ENCODE measurements at places on chromosomes 2 and 18.
A peak's percentile ranks its signal among the peaks of the same experiment; 100 is the strongest.

DNA sequence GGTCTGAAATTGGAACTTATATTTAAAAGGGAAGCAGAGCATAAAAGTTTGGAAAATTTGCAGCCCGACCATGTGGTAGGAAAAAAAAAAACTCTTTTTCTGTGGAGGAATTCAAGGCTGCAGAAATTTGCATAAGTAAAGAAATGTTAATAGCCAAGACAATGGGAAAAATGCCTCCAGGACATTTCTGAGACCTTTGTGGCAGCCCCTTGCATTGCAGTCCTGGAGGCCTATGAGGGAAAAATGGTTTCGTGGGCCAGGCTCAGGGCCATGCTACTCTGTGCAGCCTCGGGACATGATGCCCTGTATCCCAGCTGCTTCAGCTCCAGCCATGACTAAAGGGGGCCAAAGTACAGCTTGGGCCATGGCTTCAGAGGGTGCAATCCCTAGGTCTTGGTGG, 71.9 kb upstream of the SLC16A14 start:
- no peak for DNase-seq

GRCh38 chr2:188274274-188274673, 17.4 kb upstream of the GULP1 start:
- DNase-seq, result no peak

DNA sequence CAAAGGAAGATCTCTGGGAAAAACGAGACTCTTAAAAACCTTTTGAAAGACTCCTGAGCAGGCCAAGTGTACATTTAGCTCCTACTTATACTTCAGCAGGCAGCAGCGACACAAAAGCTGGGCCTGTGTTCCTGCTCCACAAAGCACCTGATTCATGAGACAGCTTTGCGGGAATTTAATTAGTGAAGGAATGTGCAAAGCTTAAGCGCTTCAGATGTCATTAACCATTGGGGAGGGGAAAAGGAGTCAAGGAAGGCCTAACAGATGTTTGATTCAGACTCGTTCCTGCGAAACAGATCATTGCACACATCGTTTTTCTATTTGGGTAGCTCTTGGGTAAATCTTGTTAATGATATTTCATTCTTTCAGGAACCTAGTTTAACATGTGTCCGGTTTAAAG, 125.9 kb downstream of the MAIP1 start:
- DNase-seq, result no peak

DNA sequence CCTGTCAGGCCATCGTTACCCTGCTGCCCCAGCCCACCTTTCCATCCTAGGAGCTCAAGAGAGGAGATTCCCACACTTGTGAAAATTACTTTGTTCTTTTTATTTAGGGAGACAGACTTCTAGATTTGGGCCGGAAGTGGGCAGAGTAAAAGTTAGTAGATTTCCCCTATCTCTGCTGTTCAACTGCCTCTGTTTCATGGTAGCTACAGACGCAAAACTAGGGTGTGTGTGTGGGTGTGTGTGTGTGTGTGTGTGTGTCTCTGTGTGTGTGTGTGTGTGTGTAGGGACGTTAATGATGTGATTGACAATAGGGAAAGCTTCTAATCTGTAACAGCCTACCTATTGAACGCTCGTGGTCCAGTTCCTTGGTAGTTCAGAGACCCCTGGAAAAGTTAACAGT, 438 bp downstream of the PSMA8 start:
- no peak for DNase-seq

DNA sequence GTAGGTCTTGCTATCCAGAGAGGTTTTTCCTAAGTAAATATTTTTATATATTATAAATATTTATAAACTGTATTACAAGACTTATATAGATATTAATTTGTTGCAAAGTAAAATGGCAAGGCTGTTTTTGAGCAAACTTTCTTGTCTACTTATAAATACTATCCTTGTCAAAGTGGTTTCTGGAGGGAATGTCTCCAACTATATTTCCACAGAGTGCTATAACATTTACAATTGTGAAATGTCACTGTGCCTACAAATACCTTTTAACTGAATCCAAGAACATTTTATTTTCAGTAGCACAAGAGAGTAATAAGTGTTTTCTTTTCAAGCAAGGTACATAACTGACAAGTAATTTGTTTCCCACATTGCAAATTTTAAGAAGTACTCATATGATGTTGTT, 256.8 kb downstream of the ZNF385B start:
- DNase-seq, result no peak

GRCh38 chr18:39485696-39486095, 1920.1 kb upstream of the CELF4 start:
- DNase-seq, result no peak

GRCh38 chr2:74777161-74777900, 56.6 kb upstream of the HK2 start:
- DNase-seq, result no peak

GRCh38 chr2:193895226-193895625, 1700.5 kb upstream of the TMEFF2 start:
- no peak for DNase-seq

GRCh38 chr2:112579241-112579640, 5.2 kb upstream of the CHCHD5 start:
- DNase-seq, result no peak

GRCh38 chr2:181430406-181431118, 26.6 kb upstream of the ITGA4 start:
- no peak for DNase-seq

DNA sequence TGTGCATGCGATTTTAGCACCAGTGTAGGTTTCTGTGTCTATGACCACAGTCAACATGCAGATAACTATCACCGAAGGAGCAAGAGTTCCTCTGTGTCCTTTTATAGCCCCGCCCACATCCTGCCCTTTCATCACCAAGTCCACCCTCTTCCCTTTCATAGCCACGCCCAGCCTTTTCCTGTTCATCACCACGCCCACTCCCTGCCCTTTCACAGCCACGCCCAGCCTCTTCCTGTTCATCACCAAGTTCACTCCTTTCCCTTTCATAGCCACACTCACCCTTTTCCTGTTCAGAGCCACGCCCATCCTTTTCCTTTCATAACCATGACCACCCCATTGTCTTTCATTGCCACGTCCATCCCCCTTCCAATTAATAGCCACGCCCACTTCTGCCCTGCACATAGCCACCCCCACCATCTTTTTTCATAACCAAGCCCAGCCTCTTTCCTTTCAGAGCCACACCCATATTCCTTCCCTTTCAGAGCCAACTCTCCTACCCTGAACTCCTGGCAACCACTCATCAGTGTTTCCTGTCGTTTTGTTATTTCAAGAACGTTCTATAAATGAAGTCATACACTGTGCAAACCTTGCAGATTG, 273.9 kb downstream of the MYT1L start:
- peak; percentile 98 for DNase-seq

DNA sequence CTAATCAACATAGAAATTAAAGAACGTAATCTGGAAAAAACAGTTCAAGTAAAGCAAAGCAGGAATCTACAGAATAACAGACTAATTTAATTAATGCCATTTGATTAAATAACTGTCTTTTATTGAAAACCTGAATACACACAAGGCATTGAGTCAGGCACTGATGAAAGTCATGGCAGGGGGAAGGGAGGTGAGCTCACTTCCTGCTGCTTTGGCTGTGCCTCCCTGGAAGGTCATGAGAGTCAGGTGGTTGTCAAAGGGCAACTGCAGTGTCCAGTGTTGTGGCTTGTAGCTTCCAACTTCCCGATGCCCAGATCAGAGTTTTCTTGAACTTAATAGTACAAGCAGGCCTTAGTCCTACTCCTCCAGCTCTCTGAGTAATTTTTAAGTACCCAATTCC, 180.9 kb downstream of the PID1 start:
- DNase-seq, result no peak

GRCh38 chr2:102033750-102034682, 42.3 kb downstream of the IL1R2 start:
- DNase-seq, result no peak

- no peak for DNase-seq
Observed at GRCh38 chr2:96514521-96514920, 9.4 kb upstream of the NEURL3 start.

GRCh38 chr18:11150271-11150615, 874 bp upstream of the PIEZO2 start:
- DNase-seq, result no peak

- DNase-seq, result no peak
Observed at GRCh38 chr2:19667536-19667949, 234.2 kb downstream of the TTC32 start.

DNA sequence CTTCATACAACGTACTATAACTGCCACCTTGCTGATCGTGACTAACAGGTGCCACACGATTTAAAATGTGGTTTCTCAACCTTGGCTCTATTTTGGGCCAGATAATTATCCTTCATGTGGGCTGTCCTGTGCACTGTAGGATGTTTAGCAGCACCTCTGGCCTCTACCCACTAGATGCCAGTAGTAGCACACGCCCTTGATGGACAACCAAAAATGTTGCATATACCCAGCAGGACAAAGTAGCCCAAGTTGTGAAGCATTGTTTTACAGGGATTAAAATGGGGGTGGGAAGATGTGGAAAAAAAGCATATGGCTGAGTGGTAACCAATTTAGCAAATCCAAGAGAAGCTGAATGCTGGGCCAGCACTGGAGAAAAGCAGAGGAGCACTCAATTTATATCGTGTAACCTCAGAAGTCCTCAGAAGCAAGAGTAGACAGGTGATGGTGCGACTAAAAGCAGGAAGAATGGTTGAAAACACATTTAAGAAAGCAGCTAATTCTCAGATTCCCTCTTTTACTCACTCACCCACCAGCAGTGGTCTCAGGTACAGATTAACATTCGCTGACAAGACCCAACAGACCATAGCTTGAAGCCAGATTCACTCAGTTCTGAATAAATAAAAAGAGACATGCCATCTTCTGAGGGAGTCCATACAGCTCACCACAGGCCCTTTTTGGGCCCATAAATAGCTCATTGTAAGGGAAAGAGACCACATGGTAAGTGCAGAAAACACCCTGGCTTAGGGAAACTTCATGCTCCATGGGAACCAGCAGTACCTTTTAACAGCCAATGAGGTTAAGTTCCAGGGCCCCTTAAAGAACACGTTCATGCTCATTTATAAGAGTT, 50.6 kb downstream of the RAPH1 start:
- peak; percentile 12 for DNase-seq

DNA sequence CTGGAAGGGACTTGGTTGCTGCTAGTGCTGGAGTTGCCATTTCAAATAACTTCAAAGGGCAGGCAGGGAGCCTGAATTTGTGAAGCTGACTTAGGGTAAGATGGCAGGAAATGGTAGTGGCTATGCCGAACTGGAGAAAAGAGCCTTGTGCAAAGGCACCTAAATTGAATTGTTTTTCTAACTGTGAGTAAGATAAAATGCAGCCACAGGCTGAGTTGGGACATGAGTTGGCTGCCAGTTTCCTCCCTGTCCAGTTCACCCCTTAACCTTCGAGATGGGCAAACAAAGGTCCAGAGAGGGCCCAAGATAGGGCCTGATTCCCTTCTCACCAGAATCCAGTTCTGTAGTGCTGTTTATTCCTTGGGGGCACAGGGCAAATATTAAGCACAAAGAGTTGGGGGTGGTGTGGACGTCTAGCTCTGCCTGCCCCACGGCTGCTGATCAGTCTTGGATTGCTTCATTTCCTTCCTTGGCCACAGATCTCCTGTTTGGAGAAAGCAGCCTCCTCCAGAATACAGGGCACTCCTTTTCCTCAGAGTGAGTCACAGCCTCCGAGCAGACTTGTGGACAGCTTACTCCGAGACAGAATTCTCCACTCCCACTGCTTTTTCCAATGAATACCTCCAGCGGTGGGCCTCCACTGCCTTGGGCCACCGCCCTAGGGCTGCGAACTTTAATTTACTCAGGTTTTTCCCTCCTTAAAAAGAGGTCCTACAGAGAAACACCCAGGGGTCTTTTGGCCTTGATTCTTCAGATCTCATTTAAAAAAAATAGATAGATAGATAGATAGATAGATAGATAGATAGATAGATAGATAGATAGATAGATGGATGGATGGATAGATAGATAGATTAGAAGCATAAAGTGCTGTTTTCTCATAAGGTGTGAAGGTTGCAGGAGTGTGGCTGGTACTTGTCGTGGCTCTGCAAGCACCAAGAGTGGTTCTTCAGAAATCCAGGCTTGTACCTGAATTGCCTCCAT, 18.4 kb upstream of the SLC20A1 start:
- DNase-seq, result no peak

DNA sequence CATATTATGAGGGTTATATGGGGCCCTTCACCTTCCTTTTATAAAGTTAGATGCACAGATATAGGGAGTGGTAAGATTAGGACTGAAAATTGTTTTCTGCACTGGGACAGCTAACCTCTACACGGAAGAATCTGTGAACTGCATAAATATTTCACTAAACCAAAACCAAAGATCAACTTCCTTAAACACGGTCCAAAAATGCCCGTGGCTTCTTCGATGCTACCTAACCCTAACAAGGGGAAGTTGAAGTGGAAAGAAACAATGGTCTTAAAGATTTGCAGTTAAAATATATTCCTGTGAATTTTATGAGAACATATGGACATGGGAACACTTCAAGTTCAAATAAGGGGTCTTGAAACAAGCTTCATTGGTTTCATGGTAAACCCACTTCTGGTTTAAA, 33.3 kb upstream of the PAX3 start:
- no peak for DNase-seq

DNA sequence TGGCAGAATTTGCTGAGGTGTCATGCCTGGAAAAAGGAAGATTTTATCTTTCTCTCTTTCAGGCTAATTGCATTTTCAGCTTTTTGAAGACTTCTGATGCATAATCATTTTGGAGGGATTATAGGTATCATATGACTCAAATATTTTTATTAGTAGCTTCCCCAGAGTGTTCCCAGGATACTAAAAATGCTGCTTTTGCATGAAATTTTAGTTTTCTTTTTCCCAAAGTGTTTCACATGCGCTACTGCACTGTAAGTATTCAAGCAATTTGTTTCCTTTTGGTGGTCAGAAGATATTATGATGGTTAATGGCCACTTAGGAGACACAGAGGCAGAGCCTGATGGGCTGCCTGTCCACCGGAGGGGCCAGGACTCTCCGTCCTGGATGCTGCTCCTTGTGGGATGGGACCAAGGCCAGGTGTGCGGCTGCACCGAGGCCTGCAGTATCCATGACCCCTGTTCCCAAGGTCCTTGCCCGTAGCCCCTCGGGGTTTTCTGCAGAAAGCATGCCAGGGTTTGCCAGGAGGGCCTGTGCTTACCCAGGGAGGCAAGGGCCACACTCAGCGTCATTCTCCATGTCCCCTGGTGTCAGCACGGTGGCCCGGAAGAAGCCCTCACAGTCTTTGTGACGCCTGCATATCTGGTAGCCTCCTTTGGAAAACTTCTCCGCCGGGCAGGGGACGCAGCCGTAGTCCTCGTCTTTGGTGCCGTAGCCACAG, 60.2 kb downstream of the EDAR start:
- no peak for DNase-seq

- DNase-seq, result no peak
Observed at GRCh38 chr2:197216361-197216979, 94.1 kb downstream of the ANKRD44 start.
